ENCODE measurements at places on chromosomes 11 and 22.

DNA sequence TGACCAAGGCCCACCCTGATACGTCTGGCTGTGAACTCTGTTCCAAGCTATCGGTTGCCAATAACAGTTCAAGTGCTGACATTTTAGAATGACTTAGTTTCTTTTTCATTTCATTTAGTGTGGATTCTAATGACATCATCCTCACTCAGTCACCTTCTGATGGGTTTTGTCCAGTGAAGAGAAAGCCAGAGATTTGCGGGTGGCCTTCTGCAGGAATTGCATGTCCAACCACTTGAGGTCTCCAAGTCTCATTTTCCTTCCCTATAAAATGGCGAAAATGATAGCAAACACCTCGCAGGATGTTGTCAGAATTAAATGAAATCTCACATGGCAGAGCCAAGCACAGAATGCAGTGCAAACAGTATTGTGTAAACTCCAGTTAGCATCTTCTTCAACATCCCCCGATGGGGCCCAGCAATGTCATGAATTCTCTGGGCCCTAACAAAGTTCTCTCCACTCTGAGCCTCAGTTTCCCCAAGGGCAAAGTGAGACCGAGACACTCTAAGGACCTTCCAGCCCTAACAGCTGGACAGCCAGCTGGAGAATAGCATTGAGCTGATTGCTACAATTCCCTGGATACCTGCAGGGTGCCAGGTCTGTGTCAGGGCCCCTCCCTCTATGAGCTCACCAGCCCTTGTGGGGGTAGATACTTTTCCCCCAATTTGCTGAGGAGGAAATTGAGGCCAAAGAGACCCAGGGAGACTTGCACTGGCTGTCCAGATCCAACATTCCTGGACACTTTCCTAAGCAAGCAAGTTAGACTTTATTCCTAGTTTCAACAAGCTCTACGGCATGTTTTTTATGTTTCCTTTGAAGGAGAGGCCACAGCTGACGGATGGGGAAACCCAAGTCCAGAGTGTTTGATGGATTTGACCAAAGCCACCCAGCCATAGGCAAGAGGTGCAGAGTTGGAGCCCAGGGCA lies 286.7 kb downstream of the MN1 start:
- DNase-seq = no peak

- no peak for DNase-seq
Observed at GRCh38 chr11:102367364-102367763, 20.4 kb downstream of the BIRC2 start.

DNA sequence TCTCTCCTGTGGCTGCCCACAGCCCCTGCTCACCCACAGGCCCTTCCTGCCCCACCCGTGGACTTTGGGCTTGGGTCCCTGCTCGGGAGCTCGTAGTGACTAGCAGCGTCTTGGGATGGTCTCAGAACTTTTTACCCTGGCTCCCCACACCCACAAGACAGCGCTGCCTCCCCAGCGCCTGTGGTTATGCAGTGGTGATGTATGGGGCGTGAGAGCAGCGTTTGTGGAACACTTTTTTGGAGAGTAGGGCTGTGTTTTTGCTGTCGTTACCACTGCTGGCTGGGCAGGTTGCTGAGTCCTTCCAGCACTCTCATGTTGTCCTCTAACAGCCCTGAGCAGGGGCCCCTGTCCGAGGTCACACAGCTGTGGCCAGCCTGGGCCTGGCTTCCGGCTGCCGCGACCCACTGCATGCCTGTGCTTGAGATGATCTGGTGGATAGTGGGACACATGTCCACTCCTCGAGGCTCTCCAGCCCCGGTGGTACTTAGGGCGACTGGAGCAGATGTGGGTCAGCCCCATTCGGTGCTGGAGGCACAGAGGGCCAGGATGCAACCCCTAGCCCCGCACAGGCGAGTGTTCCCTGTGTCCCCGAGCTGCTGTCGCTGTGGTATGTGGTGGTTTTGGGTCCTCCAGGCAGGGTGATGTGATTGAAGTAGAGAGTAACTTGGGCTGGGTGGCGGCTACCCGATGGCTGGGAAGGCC lies 7.1 kb upstream of the GRAMD4 start:
- DNase-seq = no peak

GRCh38 chr11:2129308-2129698 lies 9.9 kb downstream of the IGF2 start:
- DNase-seq = no peak

DNA sequence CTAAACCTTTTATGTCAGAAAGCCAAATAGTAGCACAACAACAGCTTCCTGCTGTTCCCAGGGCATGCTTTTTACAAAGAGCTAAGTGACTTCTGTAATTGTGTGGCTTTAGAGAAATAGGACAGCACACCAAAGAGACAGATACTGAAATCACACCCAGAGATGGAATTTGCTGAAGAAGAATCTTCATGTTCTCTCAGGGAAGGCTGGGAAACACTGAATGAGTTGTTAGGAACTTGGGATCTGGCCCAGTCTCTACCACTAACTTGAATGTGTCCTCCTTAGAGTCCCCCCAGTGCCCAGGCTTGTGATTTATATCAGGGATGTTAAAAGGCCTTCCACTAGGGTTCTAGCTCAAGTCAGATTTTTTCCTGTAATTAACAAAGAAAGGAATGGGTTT lies 175.2 kb downstream of the DBX1 start:
- no peak for DNase-seq

DNA sequence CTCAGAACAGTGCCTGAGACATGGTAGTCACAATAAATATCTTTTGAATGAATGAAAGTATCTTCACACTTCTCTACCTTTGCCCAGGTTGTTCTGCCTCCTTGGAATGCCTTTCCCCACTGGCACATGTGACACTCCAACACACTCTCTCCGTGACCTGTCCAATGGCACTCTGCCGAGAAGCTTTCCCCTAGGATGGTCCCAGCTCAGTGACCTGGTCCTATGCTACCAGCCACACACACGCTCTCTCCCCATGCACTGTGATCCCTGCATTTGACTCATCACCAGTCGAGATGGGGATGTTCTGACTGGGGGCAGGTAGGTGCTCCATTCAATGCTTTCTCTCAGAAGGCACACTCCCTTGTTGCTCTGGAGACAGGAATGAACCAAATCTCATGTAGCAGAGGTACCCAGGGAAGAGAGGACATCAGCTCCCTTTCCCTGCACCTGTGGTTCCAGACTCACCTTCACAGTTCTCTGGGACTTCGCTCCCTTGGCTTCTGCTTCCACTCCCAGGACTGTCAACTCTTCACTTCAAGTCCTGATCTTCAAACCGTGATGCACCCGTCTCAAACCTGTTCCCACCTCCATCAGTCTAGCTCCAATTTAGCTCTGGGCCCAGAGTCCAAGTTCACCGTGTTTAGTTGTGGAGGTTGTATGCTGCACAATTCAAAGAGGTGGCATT lies 30.7 kb upstream of the LMO1 start:
- DNase-seq = no peak
